ENCODE measurements at places on chromosomes 16 and 17.

DNA sequence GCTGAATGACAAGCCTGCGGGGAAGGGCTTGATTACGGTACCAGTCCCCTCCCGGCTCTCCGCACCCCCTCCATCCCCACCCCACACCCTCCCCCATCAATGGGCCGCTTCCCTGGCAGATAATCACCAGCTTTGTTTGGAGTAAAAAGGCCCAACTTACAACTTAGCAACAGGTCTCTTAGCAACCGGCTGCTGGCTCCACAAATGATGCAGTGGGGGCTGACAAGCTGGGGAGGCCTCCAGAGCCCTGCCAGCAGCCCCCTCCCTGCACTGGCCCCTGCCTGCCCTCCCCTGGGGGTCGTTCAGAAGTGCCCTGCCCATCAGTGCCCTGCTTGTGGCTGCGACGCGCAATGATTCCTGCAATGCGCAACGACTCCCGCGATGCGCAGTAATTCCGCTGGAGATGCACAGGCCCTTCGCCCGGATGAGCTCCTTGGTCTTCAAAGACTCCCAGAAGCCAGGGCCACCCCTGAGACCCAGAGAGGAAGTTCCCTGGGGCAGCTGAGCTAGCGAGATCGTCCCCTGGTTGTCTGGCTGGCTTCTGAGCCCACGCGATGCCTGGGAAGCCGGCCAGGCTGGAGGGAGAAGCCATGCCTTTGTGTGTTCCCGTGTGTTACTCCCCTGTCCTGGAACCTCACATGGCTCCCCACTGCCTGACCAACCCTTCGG is 23.3 kb downstream of the CPNE2 start:
- DNase-seq: no peak

DNA sequence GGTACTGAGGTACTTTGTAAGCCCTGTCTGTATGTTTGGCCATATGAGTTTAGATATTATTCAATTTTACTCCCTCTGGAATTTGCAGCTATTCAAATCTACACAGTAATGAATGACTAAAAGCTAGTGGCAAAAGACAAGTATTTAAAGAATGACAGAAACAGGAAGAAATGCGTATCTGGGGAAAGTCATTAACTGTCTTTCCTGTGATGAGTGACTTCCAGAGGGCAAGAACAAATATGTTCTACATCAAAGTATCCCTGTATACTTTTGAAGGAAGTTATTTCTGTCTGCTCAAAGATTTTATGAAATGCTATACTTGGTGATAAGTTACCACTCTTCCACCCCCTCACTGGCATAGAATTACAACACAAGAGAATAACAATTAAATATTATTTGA is 489.3 kb upstream of the SOX9 start:
- no peak for DNase-seq

DNA sequence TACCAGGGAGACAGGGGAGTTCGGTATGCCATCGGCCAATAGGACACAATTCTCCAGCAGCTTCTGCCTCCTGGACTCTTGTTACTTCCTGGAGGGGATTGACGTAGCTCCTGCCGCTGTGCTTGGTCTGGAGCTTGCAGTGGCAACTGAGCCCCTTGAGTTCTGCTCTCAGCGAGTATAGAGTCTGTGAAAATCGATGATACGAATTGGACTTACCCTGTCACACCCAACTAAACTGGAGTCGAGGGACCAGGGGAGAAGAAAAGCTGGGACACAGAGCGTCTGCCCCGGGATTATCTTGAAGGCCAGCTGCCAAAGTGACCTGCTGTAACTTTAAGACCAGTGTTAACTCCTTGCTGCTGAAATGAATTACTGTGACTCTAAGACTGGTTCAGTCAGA is 22.2 kb downstream of the SEC14L1 start:
- DNase-seq: no peak

GRCh38 chr17:34998205-34998604 is 17.9 kb downstream of the LIG3 start:
- peak; percentile 89 for DNase-seq

- no peak for DNase-seq
Measured at GRCh38 chr16:317583-317982, 34.6 kb downstream of the PDIA2 start.

DNA sequence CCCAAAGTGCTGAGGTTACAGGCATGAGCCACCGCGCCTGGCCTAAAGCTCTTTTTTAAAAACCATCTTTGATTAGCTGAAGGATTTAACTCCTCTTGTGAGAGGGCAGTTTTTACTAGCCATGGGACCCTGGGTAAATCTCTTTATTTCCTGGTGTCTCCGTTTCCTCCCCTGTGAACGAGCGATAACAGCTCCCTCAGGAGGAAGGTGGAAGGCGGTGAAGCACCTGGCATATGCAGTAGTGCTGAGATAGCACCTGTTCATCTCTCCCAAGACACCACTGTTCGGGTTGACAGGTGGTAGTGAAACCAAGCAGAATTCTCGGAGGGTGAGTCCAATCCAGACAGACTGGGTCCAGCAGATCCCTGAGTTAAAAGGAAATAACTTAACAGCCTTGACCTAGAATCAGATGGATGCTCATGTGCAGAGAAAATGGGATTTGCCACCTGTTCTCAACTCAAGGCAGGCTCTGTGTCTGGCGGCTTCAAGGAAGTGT is 86.2 kb downstream of the CRISPLD2 start:
- no peak for DNase-seq

GRCh38 chr17:4199818-4200402 is 56.9 kb downstream of the CYB5D2 start:
- peak; percentile 73 for DNase-seq

DNA sequence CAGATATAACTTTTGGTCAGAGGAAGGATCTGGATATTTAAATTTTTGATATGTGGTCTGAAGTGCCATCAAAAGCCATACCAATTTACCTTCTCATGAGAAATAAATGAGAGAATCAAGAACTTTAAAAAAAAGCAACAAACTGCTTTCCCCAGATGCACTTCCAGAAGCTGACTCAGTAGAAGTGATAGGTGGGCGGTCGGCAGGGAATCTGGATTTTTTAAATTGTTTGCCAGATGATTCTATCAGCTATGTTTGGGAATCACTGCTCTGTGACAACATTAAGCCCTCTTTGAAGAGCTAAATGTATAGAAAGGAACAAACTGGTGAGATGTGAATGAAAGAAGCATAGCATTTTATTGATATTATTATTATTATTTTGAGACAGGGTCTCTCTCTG is 19.2 kb downstream of the CDH3 start:
- no peak for DNase-seq

GRCh38 chr17:50047488-50048126 is 8.3 kb upstream of the ITGA3 start:
- no peak for DNase-seq

GRCh38 chr17:78387977-78388941 is 9.8 kb downstream of the PGS1 start:
- peak; percentile 76 for DNase-seq

DNA sequence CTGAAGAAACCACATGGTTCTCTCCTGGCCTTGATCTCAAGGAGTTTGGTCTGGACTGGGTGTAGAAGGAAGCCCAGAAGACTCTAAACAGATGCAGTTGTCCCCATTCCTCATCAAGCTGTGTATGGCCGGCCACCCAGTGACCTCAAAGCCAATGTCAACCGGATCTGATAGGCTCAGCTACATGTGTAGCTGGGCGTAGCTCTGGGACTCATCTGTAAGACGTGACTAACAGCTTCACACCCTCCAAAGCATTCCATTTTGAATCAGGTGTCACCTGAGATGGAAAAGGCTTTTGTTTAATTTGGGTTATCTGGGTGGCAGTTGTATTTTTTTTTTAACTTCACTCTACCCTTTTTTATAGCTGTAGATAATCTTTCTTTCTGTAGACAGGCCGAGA is 130.4 kb downstream of the ABCC12 start:
- no peak for DNase-seq

GRCh38 chr17:48471817-48472410 is 41.9 kb upstream of the SKAP1 start:
- no peak for DNase-seq

GRCh38 chr16:14455573-14455972 is 174.5 kb downstream of the PARN start:
- DNase-seq: no peak
